ENCODE measurements at places on chromosomes 2 and 18.
A peak's percentile ranks its signal among the peaks of the same experiment; 100 is the strongest.

DNA sequence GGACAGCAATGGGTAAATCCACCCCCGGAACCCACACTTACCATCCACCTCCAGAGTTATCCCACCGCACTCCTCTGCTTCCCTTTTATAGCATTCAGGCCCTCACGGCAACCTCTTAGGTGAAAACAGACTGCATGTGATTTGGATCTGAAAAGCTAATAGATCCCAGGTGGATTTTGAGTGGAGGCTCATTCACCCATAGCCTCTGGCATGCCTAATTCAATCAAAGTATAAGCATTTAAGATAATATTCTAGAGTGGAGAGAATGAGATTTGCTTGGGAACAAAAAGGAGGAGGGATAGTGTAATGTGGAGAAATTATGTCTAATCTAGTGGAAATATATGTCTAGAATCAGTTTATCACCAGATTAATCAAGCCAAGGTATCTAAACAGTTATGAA, 17.1 kb downstream of the SLC14A1 start:
- no peak for DNase-seq

DNA sequence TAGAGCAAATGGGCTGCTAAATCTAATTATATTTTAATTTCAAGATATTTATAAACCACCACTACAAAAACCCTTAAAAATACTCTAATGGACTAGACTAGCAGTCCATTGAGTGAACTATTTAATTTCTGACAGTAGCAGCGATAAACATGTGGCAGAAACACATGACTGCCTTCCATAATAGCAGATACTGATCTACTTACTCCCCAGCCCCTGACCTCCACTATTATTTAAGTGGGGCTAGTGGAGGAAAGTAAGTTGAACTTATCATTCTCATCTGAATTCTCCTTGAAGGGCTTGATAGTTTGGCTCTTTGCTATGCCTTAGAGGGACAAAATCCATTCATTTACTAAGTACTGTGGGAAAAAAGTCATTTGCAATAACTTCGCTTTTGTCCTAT, 90.8 kb downstream of the TTN start:
- DNase-seq = no peak

DNA sequence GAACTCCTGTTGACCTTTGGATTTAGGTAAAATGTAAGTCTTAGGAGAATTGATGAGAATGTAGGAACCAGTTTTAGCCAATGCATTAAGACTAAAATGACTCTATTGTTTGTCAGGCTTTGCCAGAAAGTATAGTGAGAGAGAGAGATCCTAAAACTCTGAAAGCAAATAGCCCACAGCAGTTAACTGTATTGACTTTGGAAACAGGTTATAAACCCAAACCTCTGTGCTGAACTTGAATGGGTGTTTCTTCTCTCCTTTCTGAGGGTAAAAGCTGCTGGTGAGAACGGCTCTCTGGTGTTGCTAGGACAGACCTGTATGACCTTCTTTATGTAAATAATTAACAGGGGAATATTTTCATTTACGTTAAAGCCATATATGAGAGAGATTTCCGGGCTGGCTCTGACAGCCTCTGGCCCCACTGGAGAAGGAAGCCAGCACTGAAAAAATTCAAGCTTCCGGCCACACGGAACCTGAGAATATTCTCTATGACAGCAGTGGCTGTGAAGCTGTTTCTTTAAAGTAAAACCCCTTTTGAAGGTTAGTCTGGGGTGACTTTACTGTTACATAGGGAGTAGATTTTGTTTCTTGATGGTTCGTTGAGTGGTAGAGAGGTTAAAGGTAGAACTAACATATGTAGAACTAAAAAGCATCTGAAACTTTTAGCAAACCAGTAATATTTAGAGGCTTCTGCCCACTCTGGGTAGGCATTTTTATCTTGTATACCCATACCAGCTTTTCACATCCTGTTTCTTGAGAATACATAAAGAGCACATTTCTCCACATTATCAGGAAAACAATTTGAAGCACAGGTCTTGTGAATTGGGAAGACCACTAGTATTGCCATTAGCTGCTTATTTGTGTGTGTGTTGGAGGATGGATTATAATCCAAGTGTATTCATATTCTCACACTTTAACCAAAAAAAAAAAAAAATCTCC, 123.8 kb downstream of the SPTBN1 start:
- DNase-seq = peak; percentile 75

- DNase-seq = no peak
Measured at GRCh38 chr2:199057936-199058335, 399.8 kb downstream of the SATB2 start.

DNA sequence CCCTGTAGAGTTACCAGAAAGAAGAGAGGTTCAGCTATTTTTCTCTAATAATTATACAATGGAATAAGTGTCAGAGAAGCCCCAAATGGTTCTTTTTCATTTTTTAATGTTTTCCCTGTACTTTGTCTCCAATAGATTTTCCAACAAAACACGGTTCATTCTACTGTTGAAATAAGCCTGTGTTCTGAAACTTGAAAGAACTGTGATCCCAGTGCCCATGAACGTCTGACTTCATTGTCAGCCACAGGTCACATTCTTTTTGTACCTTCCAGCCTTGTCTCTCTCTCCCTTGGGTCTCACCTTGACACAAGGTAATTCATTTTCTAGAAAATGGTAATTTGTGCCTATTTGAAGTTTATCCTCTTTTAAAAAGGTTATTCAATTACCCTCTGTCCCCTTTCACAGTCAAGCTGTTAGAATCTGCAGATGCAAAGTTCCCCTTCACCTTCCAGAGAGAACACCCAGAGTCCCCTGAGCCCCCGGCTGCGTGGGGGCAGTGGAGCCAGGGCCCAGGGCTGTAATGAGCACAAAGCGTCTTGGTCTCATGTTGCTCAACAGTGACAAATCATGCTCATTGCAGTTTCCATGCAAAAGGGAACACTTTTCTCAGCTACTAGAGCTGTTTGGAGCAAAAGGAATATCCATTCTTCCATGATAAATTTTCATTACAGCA, 115.2 kb downstream of the SPHKAP start:
- no peak for DNase-seq

GRCh38 chr2:120775801-120776589, 40.3 kb downstream of the GLI2 start:
- DNase-seq = no peak

- no peak for DNase-seq
Measured at GRCh38 chr2:237016121-237016915, 69.4 kb upstream of the COPS8 start.

- no peak for DNase-seq
Measured at GRCh38 chr2:142724186-142724585, 153.3 kb upstream of the KYNU start.

DNA sequence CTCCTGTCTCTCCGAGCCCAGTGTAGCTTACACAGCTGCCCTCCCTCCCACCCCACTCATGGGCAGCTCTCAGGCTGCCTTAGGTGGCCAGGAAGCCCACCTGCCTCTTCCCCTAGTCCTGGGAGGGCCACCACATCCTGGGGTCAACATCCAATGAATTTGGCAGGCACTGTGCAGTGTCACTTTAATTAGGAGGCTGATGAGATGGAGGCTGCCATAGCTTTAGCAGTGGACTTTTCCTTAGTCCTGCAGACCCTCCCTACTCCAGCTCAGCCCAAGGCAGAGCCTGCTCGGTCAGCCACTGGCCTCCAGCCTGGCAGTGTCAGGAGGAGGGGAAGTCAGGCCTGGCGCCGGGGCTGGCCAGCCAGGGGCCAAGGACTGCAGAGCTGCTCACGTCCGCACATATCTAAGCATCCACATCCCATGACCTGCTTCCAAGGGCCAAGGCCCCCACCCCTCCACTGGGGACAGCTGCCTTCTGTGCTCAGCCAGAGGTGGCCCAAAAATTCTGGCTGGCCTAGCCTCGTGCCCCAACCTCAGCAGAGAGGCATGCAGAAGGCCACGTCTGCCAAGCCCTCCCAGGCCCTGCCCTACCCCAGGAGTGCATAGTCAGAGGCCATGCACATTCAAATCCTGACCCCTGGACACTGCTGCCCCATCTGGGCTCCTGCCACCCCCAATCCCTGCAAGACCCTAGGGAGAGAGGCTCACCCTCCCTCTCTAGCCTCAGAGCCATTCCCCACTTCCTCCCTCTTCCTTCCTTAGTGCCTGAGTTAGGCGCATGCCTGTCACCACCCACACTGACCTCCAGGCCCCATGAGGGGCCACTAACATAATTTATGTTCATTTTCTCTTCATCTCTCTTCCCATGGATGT, 33.1 kb downstream of the ADRA2B start:
- DNase-seq = peak; percentile 57

GRCh38 chr2:219099329-219099728, 38.6 kb upstream of the IHH start:
- no peak for DNase-seq

DNA sequence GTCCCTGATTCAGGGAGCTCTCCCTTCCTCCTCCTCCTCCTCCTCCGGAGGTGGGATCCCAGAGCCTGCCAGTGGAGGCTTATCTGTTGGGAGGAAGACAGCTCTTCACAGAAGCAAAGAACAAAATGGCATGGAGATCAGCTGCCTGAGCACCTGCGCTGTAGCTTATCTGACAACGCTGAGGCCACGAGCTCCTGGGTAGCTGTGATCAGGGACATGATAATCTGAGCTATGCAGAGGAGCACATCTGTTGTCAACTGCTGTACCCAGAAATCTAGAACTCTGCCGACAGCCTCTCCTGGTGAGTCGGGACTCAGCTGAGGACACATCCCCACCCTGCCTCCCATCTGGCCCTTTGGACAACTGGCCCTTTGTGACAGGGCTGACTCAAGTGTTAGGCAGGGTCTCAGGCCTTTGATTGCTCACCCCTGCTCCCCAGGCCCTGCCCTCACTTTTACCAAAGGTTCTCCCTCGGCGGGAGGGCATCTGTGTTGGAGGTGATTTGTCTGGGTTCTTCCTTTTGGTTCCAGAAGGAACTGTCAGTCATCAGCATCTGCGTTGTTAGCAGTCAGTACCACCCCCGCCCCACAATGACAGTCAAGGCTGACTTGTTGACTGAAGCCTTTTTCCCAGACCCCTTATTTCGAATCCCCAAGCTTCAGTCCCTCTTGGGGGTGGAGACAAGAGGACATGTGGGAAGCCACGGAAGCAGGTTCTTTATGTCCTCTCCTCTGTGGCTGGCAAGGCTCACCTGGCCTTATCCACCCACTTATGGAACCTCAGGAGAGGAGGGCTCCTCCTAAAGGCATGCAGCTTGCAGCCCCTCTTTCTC, 5.9 kb upstream of the CNNM3 start:
- no peak for DNase-seq

GRCh38 chr2:178506524-178506923, 26.3 kb downstream of the PLEKHA3 start:
- no peak for DNase-seq

DNA sequence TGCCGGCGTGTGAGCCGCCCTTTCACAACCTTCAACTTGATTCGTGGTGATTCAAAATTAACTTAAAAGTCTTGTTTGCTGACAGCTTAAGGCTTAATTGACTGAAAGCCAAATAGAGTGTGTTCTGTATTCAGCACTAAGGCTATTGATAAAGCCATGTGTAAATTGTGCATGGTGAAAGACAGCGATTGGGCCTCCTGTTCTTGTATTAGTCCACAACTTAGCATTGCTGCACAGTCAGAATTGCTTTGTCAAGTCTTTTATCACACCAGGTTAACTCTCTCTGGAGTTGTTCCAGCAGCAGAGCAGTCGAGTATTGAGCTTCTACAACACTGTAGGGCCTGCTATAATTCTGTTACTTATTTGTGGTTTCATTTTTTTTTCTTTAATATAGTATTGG, 210.1 kb downstream of the WDR7 start:
- DNase-seq = no peak

DNA sequence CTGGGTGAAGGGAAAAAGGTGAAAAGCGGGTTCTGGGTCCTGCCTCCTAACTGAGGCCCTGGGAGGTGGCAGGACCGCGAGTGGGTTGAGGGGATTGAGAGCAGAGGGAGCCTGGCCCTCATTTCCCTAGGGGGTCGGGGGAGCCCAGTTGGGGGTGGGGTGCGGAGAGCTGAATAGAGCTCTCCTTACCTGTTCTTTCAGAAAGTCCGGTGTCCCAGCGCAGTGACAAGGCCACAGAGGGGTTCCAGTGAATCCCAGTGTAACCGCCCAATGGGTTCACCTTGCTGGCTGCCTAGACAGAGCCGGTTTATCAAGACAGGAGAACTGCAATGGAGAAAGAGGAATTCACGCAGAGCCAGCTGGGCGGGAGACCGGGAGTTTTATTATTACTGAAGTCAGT, 22.4 kb downstream of the TMEM177 start:
- DNase-seq = no peak

DNA sequence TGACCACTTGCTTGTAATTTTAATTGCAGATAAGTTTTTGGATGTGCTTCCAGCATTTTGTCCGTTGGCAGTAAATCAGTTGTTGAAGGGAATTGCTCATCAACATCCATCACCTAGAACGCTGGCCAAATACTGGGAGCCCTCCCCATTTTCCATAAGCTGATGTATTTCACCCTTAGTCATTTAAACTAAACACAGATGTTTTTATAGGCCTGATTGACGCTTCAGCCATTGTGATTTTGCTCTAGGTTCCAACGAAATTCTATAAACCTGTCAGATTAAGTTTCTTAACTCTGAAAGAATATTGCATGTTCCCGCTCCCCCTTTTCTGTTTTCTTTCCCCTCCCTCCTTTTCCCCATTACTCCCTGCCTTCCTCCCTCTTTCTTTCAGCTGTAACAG, 1.0 kb upstream of the RPRM start:
- no peak for DNase-seq

- DNase-seq = no peak
Measured at GRCh38 chr2:190333395-190333794, 10.0 kb upstream of the INPP1 start.

- no peak for DNase-seq
Measured at GRCh38 chr2:161332371-161332967, 24.2 kb downstream of the PSMD14 start.

GRCh38 chr2:88735853-88736252, 44.4 kb downstream of the RPIA start:
- peak; percentile 66 for DNase-seq

DNA sequence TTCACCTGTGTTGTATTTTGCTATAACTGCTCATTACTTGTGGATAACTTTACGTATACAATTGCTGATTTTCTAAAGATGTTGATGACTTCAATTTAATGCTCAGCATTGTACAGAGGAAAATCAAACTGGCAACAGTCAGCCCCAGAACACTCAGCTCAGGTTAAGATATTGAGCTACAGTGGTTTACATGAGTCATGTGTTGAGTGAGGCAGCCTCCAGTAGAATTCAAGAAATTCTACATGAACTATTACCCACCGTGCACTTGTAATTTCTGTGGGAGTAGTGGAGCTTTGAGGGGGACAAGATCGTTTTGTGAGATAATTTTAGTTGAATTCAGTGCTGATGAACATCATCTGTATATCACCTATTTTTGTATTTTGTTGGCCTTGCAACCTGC, 292.3 kb downstream of the ALPK2 start:
- DNase-seq = no peak
